ENCODE measurements at places on chromosomes 5 and 9.

GRCh38 chr5:170642066-170642735, 138.4 kb downstream of the KCNIP1 start:
- DNase-seq = no peak

DNA sequence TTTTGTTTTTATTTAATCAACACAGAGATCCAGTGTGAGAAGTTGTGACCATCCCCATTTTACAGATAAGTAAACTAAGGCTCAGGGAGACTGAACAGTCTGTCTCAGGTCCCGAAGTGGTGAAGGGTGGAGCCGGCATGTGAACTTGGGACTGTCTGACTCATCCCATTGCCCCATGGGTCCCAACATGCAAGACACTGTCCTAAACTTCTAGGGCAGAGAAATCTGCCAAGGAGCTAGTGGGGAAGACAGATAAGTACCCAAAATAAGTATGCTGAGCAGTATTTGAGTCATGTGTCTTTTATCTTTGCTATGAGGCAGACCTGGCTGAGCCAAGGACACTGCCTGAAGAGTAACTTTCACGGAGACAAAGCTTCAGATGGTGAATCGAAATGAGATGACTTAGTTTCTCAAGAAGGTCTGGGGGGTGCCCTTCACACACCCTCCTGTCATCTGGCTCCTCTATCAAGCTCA, 64.3 kb upstream of the SLC25A51 start:
- peak; percentile 50 for DNase-seq

- DNase-seq = peak; percentile 92
Measured at GRCh38 chr5:122151640-122152039, 22.3 kb downstream of the ZNF474 start.

DNA sequence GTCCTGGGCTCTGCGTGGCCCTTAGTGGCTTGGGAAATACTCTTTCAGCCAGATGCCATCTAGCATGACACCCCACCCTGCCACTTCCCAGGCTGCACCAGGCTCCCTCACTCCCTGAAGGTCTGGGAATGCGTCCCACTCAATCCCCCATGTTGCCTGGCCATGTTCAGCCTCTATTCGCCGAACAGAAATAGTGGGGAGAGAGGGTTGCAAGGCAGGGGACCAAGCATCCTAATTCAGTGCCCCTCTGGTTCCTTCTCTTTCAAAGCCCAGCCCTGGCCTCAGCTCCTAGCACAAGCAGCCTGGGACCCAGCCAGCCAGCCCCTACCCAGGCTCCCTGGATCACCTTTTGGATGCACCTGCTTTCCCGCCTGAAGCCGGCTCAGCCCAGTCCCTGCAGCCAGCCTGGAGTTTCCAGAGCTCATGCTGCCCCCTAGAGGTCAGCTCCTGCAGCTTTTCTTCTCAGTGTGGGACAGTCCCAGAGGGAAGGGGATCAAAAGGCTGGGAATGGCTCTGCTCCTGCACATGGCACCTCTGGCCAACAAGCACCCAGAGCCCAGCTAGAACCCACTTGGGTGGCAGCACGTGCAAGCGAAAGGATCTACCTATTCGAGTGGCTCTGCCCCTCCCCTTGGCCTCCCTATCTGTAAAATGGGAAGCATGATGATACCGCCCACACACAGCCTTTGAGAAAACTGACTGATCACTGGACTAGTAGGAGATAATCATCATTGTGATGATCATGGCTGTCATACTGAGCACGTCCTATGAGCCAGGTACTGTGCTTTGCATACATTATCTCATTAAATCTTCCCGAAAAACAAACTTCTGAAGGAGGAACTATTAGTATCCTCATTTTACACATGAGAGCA, 48.7 kb upstream of the C5orf58 start:
- DNase-seq = peak; percentile 52

DNA sequence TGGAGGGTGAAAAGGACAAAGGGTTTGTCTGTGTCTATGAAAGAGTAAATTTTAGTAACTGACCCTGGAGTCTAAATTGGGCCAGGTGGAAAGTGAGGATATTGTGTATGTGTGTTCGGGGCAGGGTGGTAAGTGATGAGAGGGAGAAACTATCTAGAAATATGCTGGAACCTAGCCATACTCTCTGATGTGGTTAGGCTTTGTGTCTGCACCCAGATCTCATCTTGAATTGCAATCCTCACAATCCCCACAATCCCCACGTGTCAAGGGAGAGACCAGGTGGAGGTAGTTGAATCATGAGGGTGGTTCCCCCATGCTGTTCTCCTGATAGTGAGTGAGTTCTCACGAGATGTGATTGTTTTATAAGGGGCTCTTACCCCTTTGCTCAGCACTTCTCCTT, 60.6 kb downstream of the COMMD10 start:
- no peak for DNase-seq

All from brain microvascular endothelial cell (primary cell).